ENCODE measurements at places on chromosomes 3 and 15. TPM values are rescaled to one million over a fixed set of nuclear protein-coding genes. Genes with fewer than 3 reads are reported as not detected.

The LRRC49 gene
- 1.6 TPM for total RNA-seq

DNA sequence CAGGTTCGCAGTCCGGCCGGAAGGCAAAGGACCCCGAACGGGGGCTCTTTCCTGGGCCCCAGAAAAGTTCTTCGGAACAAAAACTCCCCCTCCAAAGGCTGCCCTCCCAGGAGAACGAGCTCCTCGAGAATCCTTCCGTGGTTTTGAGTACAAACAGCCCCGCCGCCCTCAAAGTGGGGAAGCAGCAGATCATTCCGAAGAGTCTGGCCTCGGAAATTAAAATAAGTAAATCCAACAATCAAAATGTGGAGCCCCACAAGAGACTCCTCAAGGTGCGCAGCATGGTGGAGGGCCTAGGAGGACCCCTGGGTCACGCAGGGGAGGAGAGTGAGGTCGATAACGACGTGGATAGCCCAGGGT lies 1.3 kb downstream of the ARHGEF26 start:
- no peak for DNase-seq

The GP5 gene
- total RNA-seq, result 0.27 TPM

- no peak for DNase-seq
These were observed 166.5 kb downstream of the NSMCE3 start for GRCh38 chr15:29102911-29103823.

DNA sequence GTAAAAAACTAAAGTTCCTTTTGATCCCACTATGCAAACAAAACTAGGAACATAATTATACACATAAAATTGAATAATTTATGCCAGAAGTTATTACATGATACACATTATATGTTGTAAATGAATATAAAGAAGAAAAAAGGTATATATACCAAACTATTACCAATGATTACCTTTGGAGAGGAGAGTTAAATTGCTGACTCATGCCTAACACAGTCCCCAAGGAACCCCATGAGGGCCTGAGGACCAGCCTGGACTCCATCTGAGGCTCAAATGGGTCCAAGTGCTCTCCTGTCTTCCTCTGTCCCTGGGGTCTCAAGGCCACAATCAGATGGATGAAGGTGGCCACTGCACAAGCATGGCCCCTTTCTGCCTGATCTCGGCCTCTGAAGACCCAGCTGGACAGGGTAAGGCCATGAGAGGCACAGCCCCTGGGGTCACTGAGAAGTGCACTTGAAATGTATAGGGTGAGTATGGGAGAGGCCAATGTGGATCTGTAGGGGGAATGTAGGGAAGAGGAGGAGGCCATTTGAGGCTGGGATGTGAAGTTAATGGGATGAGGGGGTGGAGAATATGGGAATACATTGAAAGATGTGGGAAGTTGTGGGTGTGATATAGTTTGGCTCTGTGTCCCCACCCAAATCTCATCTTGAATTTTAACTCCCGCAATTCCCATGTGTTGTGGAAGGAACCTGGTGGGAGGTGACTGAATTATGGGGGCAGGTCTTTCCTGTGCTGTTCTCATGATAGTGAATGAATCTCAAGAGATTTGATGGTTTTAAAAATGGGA lies 1.1 kb upstream of the IQCF1 start:
- DNase-seq, result no peak

The TIPIN gene
- total RNA-seq, result 4.0 TPM
